Esophagus muscularis mucosa (tissue), 4 donors: ENCODE measurements at places on chromosomes 12 and 14. TPM values are rescaled to one million over a fixed set of nuclear protein-coding genes. Genes with fewer than 3 reads are reported as not detected.

Gene RERGL
- total RNA-seq = 5.0 TPM

GRCh38 chr12:131449027-131449426, 261.9 kb upstream of the SFSWAP start:
- no peak overlapping the region for H3K4me3 ChIP-seq
- no peaks in the 10 kb centered on the region for H3K27me3 ChIP-seq
- no peak overlapping the region for H3K27ac ChIP-seq
- H3K36me3 ChIP-seq = no peaks in the 10 kb centered on the region
- H3K4me1 ChIP-seq = no peaks in the 10 kb centered on the region

Gene INHBE
- total RNA-seq = not detected

Gene PLA2G1B
- not detected for total RNA-seq

Gene HSP90B1
- 196 TPM for total RNA-seq

DNA sequence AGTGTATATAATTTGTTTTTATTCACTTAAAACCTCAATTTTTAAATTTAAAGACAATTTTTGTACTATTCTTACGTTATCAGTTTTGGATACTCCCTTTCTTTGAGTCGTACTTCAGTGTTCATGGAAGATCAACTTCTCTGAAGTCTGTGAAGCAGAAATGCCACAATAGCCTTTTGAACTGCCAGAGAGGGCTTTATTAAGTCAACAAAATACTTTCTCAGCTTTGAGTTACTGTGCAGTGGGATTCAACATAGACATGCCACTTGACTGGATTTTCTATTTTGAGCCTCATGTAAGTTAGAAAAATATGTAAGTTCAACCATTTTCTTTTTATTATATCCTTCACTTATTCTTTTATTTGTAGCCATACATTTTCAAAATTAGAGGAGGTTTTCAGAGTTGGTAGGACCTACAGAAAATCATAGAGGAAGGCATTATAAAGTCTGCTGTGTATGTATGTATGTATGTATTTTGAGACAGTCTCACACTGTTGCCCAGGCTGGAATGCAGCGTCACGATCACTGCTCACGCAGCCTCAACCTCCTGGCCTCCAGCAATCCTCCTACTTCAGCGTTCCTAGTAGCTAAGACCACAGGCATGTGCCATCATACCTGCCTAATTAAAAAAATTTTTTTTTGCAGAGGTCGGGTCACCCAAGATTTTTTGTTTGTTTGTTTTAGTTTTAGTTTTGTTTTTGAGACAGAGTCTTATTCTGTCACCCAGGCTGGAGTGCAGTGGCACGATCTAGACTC, 31.3 kb upstream of the BCAT1 start:
- H3K27me3 ChIP-seq = no peaks in the 10 kb centered on the region
- no peak overlapping the region for H3K27ac ChIP-seq
- H3K4me1 ChIP-seq = no peaks in the 10 kb centered on the region
- no peaks in the 10 kb centered on the region for H3K36me3 ChIP-seq
- no peak overlapping the region for H3K4me3 ChIP-seq

Gene FGF23
- not detected for total RNA-seq

DNA sequence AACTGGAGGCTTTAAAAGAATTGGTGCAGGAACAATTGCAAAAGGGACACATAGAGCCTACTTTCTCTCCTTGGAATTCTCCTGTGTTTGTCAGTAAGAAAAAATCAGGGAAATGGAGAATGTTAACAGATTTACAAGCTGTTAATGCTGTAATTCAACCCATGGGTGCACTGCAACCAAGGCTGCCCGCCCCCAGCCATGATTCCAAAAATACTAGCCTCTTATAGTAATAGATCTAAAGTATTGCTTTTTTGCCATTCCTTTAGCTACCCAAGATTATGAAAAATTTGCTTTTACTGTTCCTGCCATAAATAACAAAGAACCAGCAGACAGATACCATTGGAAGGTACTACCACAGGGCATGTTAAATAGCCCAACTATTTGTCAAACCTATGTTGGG, 15.3 kb upstream of the OR8S1 start:
- peaks cover 8% of the 10 kb centered on the region for H3K27me3 ChIP-seq
- H3K4me3 ChIP-seq = no peak overlapping the region
- H3K36me3 ChIP-seq = no peaks in the 10 kb centered on the region

DNA sequence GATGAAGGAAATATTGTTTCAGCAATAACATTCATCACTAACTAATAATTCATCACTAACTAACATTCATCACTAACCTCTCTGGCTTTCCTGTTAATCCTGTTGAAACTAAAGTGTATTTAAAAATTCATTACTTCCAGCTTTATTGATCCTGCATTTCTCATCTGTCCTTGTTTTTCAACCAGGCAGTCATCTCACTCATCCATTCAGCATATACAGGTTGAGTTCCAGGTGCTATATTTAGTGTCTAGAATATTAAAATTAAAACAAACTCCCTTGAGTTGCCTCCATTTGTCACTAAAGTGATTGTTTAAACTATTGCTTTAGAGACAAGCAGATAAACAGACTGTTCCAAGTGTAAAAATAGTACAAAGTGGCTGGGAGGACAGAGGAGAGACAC, 58.1 kb downstream of the ATXN7L3B start:
- no peaks in the 10 kb centered on the region for H3K36me3 ChIP-seq
- no peak for DNase-seq
- H3K4me3 ChIP-seq = no peak overlapping the region
- H3K4me1 ChIP-seq = peaks cover 9% of the 10 kb centered on the region
- no peak overlapping the region for H3K27ac ChIP-seq

DNA sequence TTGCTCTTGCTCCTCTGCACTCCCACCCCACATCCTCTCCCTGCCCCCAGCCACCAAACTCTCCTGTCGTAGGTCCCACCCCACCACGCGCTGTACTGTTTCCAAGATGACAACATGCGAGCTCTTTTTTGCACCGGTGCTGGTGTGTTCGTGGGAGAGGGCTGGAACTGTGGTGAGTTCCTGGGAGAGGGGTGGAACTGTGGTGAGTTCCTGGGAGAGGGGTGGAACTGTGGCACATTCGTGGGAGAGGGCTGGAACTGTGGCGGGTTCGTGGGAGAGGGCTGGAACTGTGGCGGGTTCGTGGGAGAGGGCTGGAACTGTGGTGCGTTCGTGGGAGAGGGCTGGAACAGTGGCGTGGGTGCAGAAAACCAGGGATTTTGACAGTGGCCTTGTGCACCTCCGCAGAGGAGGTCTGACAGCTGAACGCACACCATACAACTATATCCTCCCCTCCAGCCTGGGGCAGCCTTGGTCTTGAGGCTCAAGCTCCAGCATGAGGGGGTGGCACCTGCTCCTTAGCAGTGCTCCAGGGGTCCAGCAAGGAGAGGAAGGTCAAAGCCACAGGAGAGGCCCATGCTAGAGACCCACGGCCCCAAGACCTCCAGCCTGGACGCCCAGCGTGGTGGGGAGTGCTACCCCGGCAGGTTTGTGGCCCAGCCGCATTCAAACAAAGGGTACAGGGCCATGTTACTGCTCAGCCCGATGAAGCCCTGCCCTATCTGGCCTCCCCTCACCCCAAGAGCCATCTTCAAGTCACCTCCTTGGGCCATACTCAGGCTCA, 50.1 kb downstream of the ACTN1 start:
- no peak for DNase-seq
- H3K27me3 ChIP-seq = no peaks in the 10 kb centered on the region
- peak overlapping the region; percentile 97 for H3K27ac ChIP-seq
- peak overlapping the region; percentile 4 for H3K4me3 ChIP-seq
- H3K4me1 ChIP-seq = peaks cover 96% of the 10 kb centered on the region
- no peaks in the 10 kb centered on the region for H3K36me3 ChIP-seq
